ENCODE measurements at places on chromosomes 1 and 21.

DNA sequence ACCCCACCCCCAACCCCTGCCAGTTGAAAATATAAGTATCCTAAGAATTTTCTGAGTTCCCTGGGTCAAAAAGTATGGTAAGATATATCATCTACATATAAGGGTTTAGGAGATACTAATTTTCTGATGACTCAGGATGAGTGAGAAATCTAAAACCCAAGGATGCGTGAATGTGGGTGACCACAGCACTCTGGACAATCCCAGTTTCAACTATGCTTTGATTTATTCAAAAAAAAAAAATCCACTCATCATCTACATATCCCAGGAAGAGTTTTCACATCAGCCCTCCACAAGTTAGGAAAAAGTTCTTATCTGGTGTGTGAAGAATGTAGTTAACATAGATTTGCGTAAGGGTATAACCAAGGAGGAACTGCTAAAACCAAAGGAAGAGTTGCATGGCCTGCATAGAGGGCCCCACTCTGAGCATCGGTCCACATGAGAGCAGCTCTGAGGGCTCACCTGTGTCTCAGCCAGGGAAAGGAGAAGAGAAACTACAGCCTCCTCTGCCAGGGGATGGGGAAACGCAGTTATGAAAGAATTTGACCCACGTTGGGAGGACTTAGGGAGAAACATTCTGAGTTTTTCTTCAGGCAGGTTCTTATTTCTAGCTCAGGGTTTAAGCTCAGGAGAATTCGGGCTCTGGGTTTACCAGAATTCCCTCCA is 18.8 kb downstream of the LAMB3 start:
- DNase-seq: no peak

DNA sequence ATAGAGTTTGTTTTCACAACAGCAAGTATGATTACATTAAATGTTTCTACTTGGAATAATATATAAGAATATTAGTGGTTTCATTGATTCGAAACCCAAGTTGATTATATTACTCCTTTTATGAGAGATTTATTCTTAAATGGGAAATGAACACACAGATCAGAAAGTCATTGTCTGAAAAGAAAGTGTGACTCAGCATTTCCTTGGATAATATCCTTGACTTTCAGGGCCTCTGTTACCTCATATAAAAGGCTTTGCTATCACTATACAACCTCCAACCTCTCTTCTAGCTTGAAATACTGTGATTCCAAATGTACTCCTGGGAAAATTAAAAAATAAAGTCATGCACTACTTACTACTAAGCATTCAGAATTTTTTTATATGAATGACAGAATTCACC is 295.3 kb upstream of the LYPLAL1 start:
- DNase-seq: no peak

DNA sequence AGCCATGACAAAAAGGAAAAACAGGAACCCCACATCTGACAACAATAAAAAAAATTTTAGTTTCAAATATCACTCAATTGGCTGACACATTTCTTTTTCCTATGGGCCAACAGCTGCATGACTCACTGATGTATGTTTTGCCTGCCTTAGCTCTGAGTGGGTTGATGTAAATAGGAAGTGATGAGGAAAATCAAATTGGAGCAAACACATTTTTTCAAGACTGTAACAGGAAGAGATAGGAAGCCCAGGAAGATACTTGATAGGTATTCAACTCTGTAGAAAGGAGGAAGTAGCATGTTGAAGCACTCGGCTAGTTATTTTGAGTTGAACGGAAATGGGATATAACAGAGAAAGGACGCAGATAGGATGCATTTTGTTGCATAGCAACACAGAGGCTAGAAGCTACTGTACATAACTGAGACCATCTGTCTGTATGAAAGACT is 168.0 kb upstream of the NR5A2 start:
- no peak for DNase-seq

- DNase-seq: no peak
Observed at GRCh38 chr1:38991638-38992411, 749 bp downstream of the AKIRIN1 start.

- no peak for DNase-seq
Observed at GRCh38 chr1:245365095-245366020, 210.6 kb downstream of the KIF26B start.

DNA sequence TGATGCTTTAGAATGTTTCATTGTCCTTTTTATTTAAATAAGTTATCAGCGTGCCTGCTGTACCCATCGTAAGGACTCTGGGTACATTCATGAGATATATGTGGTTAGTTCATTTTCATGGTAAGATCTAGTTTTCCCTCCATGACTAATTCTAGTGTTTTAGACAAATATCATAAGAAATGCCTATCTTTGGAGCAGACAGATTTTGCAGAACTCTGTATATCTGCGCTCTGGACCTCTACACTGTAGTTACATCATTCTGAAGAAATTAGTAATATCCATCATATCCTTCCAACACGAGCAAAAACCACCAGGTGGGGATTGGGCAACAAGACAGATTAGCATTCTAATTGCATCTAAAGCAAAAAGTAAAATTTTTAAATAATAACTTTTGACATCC is 499.2 kb downstream of the SETD4 start:
- DNase-seq: no peak

Data from stimulated activated CD8-positive, alpha-beta memory T cell treated with anti-CD3 and anti-CD28 coated beads, Interleukin-7, amount 100 ng/mL, for 4 hours (primary cell).